ENCODE measurements at places on chromosomes 6 and 20. TPM values are rescaled to one million over a fixed set of nuclear protein-coding genes. Genes with fewer than 3 reads are reported as not detected.

The ATP6V1G2 gene
- 1.5 TPM for total RNA-seq

The FILIP1 gene
- 0.40 TPM for total RNA-seq

The TSHZ2 gene
- total RNA-seq: 1.3 TPM

GRCh38 chr20:24359321-24360027, 110.0 kb upstream of the SYNDIG1 start:
- DNase-seq: no peak

- peak; percentile 58 for DNase-seq
Observed at GRCh38 chr6:69796073-69796641, 653 bp downstream of the LMBRD1 start.

DNA sequence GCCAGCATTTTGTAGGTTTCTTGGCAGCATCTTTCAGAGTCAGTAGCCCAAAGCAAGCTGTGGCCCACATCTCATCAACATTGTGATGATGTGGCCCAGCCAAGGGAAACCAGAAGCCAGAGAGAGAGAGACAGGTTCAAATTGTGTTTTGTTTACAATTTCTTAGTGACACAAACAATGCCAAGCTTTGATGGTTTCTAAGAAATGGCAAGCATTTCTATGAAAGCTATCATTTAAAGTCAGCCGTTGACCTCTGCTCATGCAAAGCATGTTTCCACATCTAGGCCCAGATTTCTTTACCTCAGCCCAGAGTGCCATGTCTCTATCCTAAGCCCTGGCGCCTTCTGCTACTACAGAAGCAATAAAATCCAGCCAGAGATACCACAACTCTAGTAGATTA, 32.9 kb downstream of the GCM1 start:
- no peak for DNase-seq

- peak; percentile 33 for DNase-seq
Observed at GRCh38 chr20:2890742-2891141, 17.5 kb downstream of the PTPRA start.
